ENCODE measurements at places on chromosomes 11 and 22. TPM values are rescaled to one million over a fixed set of nuclear protein-coding genes. Genes with fewer than 3 reads are reported as not detected.

GRCh38 chr11:14411818-14412217 lies 52.8 kb upstream of the RRAS2 start:
- no peak for DNase-seq

DNA sequence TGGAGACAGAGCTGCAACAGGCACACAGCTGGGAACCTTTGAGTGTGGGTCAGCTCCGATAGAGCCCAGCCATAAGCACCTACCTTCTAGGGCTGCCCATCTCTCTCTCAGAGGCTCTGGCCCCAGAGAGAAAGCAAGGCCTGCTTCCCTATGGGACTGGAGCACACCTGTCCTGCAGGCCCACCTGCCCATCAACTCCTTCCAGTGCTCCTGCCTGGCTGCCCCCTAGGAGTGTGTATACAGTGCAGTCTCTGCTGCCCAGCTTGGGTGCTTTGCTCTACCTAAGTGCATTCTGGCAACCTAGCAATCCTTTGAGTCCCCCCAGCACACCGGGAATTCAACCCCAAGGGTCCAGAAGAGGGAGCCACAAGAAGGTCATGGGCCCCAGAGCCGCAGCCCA lies 21.0 kb downstream of the OR8G5 start:
- no peak for DNase-seq

DNA sequence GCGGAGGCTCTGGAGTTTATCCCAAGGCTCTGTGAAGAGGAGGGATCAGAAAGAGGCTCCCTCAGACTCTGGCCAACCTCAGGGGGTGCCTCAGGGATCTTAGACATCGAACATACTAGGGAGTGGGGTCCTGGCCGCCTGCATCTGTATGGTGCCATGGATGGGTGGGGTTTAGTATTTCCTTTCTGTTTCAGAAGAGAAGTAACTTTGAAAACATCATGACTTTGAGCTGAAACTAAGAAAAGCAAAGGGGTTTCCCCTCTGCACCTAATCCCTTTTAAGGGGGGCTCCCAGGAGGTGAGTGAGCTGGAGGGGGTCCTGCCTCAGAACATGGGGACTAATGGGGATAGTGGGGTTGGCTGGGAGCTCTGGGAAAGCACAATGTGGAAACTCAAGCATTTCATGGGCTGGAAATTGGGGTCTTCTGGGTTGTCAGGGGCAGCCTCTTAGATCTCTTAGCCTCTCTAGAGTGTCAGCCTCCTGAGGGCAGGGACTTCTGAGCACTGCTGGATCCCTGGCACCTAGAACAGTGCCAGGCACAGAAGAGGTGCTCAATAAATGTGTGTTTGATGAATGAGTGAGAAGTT lies 11.8 kb upstream of the SSTR3 start:
- DNase-seq, result no peak

Gene OR2AG2
- not detected for polyA plus RNA-seq

Gene LTO1
- 11.6 TPM for polyA plus RNA-seq

Gene P4HA3
- polyA plus RNA-seq, result 2.1 TPM

GRCh38 chr11:19680829-19681368 lies 31.7 kb upstream of the NAV2 start:
- peak; percentile 68 for DNase-seq

Gene CENPM
- 40.5 TPM for polyA plus RNA-seq

- DNase-seq, result peak; percentile 79
These were observed 15.0 kb downstream of the POU2F3 start for GRCh38 chr11:120254788-120255518.

GRCh38 chr11:24082241-24082640 lies 414.6 kb upstream of the LUZP2 start:
- DNase-seq, result no peak

- no peak for DNase-seq
These were observed 23.8 kb downstream of the LRRC10B start for GRCh38 chr11:61532134-61533038.

Gene C11orf16
- polyA plus RNA-seq, result 0.49 TPM

DNA sequence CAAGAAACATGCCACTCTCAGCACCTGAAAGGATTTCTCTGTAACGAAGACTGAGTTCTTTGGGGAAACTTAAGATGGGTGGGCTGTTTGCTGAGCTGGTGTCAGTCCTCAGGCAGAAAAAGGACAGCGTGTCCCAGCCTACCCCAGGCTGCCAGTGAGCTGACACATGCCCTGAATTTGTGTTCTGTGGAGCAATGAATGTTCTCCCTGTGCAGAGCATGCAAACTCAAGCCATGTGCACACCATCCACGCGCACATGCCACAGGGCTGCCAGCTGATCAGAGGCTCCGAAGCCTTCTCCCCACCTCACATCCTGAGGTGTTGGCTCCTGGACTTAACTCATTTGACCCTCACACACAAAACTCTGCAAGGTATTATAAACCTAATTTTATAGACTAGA lies 104.9 kb downstream of the KCNC1 start:
- no peak for DNase-seq

DNA sequence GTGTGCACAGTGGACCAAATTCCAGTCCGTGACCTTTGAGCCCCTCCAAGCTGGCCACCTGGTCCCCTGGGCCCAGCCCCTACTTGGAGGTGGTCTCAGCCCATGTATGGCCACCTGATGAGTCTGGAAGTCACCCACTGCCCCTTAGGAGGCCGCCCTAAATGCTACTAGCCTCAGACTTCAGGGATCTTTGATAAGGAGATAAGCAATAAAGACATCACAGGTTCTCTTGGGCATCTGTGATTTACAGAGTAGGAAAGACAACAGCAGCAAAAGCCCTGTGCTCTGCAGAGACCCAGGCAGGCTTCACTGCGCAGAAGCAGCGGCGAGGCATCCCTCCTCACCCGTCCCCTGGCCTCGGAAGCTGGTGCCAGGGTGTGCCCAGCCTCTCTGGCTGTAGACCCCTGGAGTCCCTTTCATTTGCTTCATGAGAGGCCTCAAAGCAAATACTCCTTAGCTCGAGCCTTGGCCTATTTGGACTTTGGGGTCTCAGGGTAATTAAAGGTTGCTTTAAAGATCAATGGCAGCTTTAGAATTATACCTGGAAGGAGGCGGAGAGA lies 360.1 kb downstream of the TBC1D22A start:
- no peak for DNase-seq

DNA sequence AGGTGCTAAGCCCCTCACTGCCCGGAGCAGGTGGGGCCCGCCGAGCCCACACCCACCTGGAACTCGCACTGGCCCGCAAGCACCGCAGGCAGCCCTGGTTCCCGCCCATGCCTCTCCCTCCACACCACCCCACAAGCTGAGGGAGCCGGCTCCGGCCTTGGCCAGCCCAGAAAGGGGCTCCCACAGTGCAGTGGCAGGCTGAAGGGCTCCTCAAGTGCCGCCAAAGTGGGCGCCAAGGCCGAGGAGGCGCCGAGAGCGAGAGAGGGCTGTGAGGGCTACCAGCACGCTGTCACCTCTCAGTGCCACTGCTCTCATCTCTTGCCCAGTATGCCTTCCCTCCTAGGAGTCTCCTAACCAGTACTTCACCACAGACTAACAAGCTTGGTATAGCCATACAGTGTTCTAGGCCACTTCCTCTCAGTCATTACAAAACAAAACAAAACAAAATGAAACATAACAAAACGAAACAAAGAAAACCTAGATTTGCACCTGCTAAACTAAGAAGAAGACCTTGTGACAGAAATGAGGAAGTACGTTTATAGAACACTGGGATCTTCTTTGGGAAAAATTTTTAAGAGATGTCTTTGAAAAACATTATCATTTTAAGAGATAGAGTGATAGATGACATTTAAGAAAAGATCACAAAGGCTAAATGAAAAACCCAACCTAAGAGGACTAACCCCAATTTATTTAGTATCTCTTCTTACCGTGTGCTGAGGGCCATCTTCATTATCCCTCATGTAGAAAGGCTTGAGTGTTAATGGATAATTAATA lies 47.7 kb upstream of the GAB2 start:
- DNase-seq, result no peak

DNA sequence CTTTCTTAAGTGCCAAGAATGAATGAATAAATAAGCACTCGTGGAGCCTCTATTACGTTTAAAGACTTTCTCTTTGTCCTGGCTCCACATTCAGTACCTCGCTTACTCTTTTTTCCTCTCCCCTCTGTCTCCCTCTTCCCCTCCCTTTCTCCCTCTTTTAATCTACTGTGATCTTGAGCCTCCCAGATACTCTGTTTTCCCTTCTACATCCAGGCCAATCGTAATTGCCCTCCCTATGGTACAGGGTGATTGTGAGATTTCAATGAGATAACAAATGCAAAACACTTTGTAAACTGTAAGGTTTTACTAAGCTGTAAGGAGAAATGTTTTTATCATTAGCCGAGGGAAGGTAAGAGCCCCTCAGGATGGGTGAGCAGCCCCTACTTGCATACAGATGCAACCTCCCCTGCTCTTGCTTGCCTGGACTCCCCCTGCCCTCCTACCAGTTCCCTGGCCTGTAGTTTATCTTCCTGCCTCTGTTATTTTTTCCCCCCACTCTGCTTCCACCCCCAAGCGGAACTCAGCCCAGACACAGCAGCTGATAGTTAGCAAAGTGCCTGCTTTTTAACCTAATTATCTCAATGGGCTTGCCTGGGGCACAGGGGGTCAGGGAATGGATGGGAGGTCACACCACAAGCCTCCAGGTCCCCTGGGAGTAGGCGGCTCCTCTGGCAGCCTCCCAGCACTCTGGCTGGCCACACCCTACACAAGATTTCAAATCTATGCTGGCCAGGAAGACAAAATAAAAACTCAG lies 76.9 kb upstream of the CADM1 start:
- no peak for DNase-seq

DNA sequence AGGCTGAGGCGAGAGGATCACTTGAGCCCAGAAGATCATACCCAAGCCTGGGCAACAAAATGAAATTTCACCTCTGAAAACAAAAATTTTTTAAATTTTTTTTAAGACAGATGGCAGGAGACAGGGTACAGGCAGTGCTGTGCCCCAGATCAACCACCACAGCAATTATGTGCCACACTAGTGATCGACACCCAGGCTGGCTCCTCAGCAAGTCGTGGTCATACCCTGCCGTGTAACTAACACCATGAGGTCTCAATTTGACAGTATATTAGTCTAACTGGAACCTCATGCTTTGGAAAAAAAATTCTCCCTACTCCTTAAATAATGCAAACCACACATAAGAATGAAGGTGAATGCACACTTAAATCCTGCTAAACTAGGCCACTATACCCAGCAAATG lies 8.3 kb downstream of the SF3A1 start:
- no peak for DNase-seq

GRCh38 chr22:17303840-17304779 lies 65.2 kb upstream of the CECR2 start:
- DNase-seq, result no peak

DNA sequence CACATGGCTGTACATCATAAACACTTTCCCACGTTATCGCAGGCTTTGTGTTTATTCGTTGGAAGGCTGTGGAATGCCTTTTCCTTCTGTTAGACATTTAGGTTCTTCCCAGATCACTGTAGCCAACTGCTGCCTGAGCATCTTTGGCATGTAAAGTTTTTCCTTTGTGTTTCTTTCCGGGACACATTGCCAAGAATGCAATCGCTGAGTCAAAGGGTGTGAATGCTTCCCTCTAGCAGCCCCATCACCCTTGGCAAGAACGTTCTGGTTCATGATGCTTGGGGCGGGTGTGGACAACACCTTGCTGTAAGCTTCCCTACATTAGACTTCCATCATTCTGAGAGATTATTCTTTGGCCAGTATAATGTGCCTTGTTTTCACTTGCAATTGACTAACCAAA lies 136.2 kb downstream of the OSBP2 start:
- DNase-seq, result peak; percentile 29

GRCh38 chr11:19526119-19526518 lies 186.5 kb upstream of the NAV2 start:
- DNase-seq, result no peak

Gene LARGE2
- 1.2 TPM for polyA plus RNA-seq

DNA sequence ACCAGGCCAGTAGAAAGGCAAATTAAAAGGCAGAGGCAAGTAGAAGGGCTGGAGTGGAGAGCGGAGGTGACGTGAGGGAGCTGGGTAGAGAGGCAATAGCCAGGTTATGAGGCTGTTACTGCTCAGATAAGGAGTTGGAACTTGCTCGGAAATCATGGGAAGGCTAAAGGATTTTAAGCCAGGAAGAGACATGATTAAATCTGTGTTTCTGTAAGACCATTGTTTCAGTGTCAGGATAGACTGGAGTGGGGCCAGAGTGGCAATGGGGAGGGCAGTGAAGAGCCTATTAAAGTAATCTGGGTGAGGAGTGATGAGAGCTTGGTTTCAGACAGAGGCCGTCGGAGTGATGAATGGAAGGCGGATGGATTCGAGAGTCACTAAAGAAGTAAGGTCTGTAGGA lies 39.0 kb downstream of the GRAMD1B start:
- DNase-seq, result peak; percentile 21

Gene FBLN1
- 135 TPM for polyA plus RNA-seq

DNA sequence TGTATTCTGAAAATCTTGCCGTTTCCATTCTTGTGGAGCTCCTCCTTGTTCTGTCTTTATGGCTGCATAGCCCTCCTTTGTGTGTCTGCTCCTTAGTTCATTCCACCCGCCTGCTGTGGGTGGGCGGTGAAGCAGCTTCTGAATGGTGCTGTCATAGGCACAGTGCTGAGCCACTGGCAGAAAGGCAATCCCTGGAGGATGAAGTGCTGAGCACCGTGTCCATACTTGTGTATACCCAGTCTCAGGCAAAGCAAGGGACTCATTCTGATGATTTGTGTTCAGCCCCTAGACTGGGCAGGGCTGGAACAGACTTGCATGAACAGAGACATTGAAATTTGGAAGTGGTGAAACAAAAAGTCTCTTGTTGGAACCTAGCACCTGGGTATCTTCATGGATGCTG lies 134.9 kb downstream of the MYO18B start:
- no peak for DNase-seq

Gene C11orf86
- not detected for polyA plus RNA-seq

Gene LIF
- polyA plus RNA-seq, result 0.22 TPM

Gene KRTAP5-9
- not detected for polyA plus RNA-seq

Gene TEX54
- polyA plus RNA-seq, result not detected

Gene DERL3
- polyA plus RNA-seq, result 3.1 TPM

GRCh38 chr11:132058211-132058772 lies 687.9 kb downstream of the NTM start:
- no peak for DNase-seq

- DNase-seq, result no peak
These were observed 810.0 kb downstream of the BRD1 start for GRCh38 chr22:49017482-49018329.

DNA sequence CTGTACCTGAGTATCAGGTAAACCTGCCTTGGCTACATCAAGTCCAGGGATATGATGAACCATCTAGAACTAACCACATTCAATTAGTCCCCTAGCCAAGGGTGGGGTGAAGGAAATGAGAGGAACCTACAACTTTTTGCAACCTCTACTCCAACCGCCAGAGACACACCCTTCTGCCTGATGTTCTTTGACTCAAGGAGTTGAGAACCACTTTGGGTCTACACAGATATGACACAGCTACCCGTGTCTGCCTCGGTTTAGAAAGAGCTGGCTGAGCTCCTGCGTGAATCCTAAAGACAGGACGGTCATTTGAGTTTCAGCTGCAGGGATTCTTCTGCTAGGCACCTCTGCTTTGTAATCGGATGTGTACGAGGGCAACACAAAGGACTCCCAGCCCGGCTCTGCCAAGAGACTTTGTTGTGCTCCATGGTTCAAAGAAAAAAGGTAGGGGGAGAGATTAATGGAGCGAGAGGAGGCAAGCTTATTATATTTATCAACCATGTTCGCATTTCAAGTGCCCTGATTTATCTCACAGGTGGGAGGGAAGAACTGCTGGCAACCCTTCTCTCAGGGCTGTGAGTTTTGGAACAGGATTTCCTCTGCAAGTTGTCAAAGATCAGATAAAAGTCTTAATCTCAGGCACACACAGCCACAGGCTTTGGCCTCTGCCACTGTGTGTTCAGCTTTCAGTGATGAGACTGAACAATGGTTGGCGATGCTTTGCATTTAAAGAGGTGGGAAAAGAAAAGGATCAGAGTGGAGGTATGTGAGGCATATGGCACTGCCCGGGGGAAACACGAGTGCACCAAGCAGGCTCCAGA lies 35.1 kb downstream of the FLI1 start:
- no peak for DNase-seq
